Neural progenitor cell (in vitro differentiated cells): ENCODE measurements at places on chromosomes 6 and 20.
A peak's percentile ranks its signal among the peaks of the same experiment; 100 is the strongest.

- no peak for DNase-seq
These were observed 15.5 kb downstream of the RARS2 start for GRCh38 chr6:87574237-87574804.

DNA sequence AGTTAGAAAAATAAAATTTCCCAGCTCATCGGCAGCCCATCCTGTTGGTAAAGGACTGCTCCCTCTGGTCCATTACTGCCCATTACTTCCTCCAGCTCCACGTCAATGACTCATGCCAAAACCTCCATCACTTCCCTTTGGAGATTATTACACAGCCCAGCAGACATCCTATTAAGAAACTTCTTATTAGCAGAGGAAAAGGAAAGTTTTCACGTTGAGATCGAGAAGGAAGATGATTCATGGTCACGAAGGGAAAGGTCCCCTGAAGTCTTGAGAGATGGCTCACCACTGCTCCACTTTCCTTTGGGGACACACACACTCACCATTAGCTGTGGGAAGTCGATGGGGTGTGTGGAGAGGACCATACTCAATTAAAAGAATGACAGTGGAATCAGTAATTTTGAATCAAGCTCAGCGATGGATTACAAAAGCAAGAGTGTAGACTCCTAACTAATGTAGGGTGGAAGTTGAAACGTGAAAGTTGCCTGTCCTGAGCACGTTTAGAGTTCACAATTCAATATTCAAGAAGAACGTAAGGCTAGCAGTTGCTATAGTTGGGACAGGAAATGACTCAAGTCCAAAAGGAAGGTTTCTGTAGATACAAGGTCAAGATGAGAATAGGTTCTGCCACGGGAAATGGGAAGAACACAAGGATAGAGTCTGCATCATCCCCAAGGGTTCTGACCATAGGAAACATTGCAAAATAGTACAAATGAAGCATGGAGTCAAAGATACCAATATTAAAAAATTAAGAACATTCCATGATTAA lies 21.6 kb downstream of the SASH1 start:
- no peak for DNase-seq

DNA sequence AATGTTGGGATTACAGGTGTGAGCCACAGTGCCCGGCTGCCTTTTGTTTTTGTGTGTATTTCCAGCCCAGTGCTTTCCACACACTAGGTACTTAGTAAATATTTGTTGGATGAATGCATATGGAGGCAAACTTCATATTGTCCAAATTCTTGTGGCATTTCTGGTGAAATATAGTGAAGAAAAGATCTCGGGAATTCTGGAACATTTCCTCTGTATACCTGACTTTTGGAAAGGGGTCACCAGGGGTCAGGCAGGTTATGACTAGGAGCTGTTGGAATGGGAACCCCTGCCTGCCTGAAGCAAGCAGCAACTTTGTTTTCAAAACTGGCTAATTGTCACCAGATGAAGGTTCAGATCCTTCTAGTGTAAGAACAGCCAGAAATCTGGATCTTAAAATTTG lies 12.1 kb upstream of the SCP2D1 start:
- no peak for DNase-seq

- peak; percentile 79 for DNase-seq
These were observed 25.3 kb upstream of the SLCO4A1 start for GRCh38 chr20:62616728-62617621.

DNA sequence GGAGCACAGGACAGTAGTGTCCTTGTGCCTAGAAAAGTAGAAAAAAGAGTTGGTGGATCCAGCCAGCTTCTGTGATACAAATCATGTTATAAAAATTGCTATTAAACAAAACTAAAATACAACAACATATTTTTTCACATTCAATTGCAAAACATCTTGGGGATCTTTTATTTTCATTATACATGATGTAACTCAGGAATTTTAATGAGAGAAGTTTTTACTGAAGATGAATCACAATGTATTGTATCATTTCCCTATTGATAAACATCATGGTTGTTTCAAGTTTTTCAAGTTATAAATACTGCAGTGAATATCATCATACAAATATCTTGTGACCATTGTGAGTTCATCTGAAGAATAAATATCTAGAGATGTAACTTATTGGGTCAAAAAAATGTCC lies 608.0 kb downstream of the PHF3 start:
- no peak for DNase-seq
